ENCODE measurements at places on chromosomes 4 and X.
A peak's percentile ranks its signal among the peaks of the same experiment; 100 is the strongest.

- peak; percentile 38 for DNase-seq
Measured at GRCh38 chr4:150078579-150079080, 385 bp downstream of the DCLK2 start.

DNA sequence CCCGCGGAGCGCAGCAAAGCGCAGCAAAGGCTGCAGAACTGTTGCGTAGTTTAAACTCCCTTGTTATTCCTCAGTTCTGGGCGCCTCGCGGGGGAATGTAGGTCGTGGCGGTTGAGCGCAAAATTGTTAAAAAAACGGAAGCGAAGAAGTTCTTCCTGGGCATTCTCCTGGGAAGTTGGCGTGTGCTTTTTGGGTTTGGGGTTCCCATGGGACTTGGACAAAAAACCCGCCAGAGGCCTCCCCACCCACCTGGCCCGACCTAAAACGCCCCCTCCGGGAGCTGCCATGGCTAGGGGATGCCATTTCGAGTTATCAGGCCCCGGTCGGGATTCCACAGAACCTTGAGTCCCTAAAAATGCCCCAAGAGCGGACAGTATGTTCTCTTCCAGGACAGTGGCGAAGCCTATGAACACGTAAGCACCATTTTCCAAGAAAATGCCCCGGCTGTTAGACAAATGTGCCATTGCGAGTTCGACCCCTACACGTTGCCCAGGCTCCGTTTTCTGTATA lies 8.9 kb downstream of the ZIC3 start:
- no peak for DNase-seq

DNA sequence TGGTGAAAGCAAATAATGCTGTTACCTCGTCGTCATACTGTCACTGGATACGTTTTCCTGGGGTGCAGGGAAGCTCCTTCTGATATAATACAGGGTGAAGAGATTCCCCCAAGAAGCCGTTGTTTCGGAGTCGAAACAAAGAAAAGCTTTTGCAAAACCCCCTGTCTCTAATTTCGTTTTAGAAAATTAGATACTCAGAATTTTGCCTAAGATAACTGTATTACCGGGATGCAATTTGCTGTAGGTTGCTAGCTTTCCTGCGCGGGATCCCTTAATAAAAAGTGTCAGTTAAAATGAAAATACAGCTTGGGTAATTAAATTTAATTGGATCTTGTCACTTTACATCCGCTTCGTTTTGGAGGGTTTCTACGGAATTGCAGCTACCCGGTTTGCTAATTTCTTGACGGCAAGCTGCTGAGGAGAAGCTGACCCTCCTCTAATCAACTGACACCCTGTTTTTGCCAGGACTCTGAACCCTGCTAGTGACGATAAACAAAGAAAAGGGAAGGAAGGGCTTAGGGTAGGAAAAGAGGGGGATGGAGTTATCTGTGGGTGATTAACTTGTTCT lies 174.6 kb downstream of the SHOX start:
- no peak for DNase-seq

GRCh38 chrX:6468706-6469105 lies 66.2 kb downstream of the VCX3A start:
- no peak for DNase-seq
